GM18507 (cell line): ENCODE measurements at places on chromosomes 16 and 17.

- DNase-seq = no peak
These were observed 31.0 kb upstream of the SLC5A10 start for GRCh38 chr17:18920911-18921441.

GRCh38 chr17:72906306-72906705 lies 186.2 kb downstream of the SLC39A11 start:
- DNase-seq = no peak

DNA sequence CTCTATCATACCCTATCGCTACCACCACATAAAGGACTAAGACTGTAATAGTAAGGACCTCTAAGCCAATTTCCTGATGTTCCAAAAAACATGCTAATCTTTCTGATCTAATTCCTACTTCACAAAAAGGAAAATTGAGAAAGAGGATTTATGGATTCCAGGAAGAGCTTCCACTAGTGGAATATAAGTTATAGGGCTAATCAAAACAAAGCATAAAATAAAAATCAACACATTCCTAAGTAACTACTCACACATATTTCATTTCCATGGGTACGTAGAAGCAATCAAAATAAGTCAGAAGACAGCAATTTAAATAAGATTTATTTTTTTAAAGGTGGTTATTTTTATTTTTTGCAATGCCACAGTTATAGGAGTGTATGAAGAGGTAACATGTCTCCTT lies 12.4 kb downstream of the CCDC43 start:
- DNase-seq = no peak

DNA sequence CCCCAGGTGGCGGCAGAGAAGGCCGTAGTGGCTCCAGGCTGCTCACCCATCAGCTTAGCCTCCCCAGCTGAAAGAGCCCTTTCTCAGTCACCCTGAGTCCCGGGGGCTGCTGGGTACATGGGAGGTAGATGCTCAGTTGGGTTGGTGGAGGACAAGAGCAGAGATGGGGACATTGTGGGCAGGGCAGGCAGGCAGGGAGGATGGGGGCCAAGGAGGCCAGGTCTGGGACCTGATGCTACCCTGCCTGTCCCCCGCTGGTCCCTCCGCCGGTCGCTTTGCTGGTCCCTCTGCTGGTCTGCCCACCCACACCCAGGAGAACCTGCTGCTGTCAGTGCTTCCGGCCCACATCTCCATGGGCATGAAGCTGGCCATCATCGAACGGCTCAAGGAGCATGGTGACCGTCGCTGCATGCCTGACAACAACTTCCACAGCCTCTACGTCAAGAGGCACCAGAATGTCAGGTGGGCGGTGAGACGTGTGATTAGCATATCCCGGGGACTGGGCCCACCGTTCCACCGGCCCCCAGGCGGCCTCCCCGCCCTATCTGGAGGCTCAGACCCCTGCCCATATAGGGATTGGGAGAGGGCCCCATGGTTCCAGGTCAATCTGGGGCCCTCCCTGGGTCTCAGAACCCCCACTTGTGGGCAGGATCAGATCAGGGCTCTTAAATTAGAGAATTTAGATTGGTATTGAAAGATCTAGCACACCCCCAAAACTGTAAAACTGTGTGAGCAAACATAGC lies 26.9 kb downstream of the ADCY7 start:
- DNase-seq = no peak

GRCh38 chr17:17693253-17694168 lies 12.3 kb downstream of the RAI1 start:
- no peak for DNase-seq

DNA sequence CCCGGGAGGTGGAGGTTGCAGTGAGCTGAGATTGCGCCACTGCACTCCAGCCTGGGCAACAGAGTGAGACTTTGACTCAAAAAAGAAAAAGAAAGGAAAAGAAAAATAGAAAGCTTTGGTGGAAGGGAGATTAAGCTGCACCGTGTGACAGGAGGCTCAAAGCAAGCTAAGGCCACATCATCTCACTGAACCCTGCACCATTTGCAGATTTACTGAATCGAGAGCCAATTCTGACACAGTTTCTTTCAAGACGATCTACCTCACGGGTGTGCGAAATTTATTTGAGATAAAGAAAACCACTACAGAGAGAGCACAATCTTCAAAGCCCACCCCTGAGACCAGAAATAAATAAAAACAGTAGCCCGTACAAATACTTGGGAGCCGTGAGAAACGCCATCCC lies 49.6 kb downstream of the RTN4RL1 start:
- DNase-seq = no peak

DNA sequence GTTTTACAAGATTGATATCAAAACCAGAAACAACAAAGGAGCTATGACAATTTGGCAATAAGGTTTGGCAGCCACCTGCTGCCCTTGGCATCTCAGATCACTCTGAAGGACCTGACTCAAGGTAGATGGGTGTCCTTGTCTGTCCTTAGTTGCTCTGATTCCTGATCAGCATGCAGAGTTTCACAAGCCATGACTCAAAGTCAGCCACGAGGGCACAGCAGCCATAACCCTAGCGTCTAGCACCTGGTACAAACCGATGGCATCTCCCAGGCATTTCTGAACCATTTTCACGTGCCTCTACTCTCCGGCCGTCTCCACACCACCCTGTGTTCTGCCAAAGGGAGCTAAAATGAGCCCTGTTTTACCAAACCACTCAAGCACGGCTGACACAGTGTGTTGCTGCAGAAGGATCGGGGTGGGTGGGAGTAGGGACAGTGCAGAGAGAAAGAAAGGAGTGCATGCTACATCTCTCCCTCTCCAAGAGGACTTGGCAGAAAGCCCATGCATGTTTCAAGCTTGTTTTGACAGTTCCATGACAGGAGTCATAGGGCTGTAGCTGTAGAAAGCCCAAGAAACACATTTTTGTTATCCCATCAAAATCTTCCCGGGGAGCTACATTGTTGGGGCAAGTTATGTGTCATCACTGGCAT lies 297.3 kb downstream of the ABCC12 start:
- no peak for DNase-seq

DNA sequence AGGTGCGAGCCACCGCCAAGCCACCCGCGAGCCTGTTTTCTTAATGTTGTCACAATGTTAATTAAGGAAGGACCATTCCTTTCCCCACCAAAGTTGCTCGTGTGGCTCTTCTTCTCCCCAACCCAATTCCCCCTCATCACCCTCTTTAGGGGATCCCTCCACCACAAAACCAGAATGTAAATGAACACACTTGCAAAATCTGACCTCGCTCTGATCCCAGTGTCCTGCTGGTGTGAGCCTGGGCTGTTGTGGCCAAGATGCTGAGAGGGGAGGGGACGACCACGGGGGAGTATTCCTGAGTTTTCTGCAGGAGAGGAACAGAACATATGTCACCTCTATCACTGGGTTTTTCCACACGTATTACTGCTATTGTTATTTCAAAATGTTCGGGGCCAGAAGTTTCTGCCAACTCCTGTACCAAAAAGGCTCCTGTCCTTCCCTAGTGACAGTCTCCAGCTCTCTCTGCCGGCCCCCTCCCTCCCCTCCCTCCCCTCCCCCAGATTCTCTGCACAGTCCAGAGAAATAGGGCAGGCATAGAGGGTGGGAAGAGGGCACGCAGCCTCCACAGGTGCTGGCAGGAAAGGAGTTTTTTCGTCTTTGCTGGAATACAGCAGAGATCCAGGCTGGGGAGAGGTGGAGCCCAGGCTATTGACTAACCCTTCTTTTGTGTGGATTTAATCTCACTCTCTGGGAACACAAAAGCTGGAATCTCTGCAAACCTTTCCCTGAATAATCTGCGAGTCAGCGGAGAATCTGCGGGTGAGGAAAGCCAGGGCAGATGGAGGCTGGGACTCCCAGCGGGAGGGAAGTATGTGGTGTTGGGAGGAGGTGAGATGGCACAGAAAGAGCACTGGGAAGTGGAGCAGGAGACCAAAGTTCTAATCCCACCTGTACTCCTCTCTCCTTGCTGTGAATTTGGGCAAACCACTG lies 4.5 kb upstream of the CA4 start:
- no peak for DNase-seq

GRCh38 chr17:76816590-76817135 lies 51.5 kb upstream of the MGAT5B start:
- peak; percentile 22 for DNase-seq

DNA sequence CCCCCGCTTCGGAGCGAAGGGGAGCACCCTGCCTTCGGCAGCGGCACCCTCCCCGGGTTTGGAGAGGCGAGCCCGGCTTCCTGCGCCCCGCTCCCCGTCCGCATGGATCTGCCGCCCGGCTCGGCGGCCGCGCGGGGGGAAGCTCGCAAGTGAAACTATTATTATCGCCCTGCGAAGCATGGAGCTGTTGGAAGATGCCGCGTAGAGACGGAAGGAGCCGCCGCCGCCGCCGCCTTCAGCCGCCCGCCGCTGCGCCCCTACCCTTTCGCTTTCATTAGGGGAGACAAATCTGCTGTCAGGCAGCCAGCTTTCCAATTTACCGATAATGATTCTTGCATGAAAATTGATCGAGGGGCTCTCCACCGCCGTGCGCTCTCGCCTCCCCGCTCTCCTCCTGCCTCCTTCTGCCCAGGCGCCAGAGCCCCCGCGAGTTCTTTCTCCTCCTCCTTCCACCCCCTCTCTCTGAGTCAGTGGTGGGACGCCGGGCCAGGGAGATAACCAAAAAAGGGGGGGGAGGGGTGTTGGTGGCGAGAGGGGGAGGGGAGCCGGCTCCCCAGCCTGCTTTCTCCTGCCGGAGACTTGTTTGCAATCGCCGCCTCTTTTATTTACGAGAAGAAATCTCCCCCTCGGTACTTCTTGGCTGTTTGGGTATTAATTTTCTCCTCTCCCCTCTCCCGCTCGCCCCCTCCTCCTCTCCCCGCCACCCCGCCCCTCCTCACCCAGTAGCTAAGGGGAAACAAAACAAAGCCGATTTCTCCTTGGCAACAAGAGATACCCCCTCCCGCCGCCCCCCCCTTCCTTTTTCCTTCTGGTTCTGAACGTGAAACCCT lies 58.0 kb upstream of the GSE1 start:
- DNase-seq = no peak

GRCh38 chr16:85418978-85419491 lies 194.1 kb upstream of the GSE1 start:
- no peak for DNase-seq

- no peak for DNase-seq
These were observed 44.7 kb downstream of the GRB7 start for GRCh38 chr17:39782481-39782880.

DNA sequence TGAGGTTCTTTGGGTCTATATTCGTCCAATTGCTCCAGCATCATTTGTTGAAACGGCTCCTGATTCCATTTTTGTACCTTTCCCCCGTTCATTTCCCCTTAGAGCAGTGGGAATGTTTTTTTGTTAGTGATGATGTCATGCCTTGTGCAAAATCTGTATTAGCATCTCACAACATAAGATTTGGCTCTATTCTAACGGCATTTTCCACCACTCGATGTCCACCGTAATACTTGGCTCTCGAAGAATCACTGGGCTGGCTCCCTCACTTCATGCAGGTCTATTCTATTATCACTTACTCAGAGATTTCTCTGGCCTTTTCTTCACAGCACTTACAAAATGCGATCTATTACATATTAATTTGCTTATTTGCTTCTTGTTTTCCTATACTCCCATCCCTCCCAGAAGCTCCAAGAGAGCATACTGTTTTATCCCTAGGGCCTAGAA lies 571 bp upstream of the NME1 start:
- DNase-seq = no peak

GRCh38 chr16:83554096-83554495 lies 253.7 kb upstream of the HSBP1 start:
- DNase-seq = no peak

GRCh38 chr16:81224824-81225223 lies 13.7 kb upstream of the BCO1 start:
- DNase-seq = no peak

GRCh38 chr17:5931616-5932015 lies 138.6 kb upstream of the WSCD1 start:
- no peak for DNase-seq

- DNase-seq = peak; percentile 14
These were observed 648 bp upstream of the ERCC4 start for GRCh38 chr16:13919330-13919682.

- no peak for DNase-seq
These were observed 21.0 kb upstream of the CIITA start for GRCh38 chr16:10856042-10856441.

- DNase-seq = no peak
These were observed 494.4 kb downstream of the HS3ST4 start for GRCh38 chr16:26186091-26186615.

DNA sequence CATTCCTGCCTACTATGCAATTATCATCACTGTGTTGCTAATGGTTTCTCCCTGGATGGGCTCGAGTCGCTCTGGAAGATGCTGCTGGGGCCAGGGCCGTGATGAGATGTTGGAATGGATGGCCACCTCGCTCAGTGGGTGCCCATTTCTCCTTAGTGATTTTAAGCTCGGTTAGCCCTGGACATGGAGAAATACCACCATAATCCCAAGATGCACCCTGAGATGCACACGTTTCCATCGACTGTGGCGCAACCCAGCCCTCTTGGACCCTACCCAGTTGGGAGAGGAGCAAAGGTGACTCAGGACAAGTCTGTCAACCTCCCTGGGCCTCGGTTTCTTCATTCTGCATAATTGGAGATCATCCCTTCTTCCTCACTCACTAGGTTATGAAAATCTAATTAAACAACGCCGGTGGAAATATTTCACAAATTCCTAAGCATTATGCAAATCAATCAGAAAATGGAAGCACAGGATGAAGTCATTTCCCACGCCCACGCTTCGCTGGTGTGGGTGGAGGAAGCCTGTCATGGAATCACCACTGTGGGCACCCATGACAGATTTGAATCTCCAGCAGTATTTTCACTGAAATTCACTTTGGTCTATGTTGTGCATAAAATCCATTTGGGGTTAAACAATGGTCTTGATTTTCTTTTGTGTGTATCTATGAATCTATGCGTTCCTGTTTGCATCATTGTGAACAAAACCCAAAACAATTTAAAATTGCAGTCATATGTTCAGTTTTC lies 195.2 kb downstream of the AXIN2 start:
- DNase-seq = no peak

DNA sequence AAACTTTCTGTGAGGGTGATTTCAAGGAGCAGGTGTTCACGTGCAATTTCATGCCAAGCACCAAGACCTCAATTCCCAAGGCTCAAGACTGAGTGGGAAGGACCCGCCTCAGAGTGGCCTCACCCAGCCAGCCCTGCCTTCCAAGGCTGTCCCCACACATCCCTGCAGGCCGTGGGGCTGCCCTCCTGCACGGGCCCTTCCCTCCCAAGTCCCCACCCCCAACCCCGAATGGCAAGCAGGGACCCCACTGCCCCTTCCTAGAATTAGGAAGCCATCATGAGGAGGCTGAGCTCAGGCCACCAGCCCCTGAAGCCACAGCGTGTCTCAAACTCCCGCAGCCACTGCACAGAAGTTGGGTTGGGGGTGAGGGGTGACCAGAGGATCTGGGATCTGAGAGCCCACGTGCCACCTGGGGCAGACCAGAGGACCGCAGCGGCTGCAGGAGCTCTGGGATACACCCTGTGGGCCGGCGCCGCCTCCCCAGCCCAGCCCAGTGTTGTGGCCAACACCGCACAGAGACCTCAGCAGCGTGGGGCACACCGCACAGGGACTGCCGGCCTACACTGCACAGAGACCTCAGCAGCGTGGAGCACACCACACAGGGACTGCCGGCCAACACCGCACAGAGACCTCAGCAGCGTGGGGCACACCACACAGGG lies 20.7 kb downstream of the GNPTG start:
- no peak for DNase-seq
